ENCODE measurements at places on chromosomes 1 and 21.

DNA sequence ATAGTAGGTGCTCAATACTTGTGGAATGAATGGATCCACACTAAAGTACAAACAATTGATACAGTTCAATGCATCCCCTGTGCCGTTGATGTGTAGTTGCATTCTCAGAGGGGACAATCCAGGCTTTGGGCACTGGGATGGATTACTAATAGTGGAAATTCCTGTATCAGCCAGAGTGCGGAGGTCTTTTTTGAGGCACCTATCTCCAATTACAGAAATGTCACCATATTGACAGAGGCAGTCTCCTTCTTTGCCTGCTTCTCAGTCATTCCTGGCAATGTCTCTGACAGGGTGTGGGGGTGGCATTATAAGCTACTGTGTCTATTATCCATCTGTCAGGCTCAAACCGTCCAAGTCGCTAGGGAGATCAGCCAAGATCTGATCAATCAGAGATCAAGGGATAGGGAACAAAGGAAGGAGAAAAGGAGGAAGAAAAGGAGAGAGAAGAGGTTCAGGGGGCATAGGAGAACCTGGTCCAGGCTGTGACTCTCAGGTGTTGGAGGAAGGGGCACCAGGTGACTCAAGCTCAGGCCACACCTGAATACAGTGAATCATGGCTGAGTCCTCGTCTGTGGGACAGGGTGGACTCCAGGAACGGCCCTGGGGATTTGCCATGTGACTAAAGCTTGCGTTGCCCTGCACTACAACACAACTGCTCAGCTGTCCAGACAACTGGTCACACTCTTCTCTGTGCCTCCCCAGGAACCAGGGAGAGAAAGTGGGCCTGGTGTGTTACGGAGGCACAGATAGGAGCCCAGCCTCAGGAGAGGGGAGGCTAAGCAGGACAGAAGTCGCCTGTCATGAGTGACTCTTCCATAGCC lies 3.4 kb upstream of the LAMB3 start:
- no peak for DNase-seq

GRCh38 chr1:156086256-156086662 lies 4.0 kb upstream of the MEX3A start:
- DNase-seq = no peak

- DNase-seq = no peak
Observed at GRCh38 chr21:39397646-39398385, 47.8 kb downstream of the LCA5L start.

DNA sequence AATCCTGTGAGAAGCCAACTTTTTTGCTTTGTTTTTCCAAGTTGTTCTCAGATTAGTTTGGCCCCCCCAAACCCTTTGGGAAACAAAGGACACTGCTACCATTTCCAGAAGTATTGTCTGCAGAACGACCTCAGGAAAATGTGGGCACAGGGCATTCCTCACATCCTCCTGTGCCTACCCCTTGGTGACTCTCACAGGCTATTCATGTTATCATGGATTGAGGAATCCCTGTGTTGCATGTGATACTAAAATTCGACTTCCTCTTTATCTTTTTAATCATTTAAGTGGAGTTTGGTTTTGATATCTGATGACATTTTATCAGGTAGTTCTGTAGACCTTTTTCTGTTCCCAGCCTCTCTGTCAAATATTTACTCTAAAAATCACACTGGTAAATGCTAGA lies 184.5 kb downstream of the FASLG start:
- DNase-seq = no peak

- no peak for DNase-seq
Observed at GRCh38 chr21:33739701-33740100, 97.4 kb downstream of the ITSN1 start.

DNA sequence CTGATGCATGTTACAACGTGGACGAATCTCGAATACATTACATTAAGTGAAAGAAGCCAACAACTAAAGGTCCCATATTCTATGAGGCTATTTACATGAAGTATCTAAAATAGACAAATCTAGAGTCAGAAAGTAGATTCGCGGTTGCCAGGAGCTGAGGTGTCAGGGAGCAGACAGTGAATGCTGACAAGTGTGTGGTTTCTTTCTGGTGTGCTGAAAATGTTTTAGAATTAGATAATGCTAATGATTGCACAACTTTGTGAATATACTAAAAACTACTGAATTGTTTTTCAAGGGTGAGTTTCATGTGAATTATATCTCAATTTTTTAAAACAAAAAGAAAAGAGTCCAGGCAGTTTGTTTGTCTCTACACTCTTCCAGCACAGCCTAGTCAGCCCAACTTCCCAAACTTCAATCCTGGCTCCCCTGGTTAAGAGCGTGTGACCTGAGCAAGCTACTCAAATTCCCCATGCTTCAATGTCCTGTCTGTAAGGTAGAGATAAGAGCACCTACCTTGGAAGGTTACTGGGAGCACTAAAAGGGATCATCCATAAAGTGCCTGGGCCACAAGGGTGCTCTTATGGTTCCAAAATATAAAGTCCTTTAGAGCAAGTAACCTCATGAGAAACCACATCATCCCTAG lies 20.9 kb downstream of the HLCS start:
- no peak for DNase-seq

- DNase-seq = no peak
Observed at GRCh38 chr1:29121936-29122681, 1.6 kb downstream of the TMEM200B start.

DNA sequence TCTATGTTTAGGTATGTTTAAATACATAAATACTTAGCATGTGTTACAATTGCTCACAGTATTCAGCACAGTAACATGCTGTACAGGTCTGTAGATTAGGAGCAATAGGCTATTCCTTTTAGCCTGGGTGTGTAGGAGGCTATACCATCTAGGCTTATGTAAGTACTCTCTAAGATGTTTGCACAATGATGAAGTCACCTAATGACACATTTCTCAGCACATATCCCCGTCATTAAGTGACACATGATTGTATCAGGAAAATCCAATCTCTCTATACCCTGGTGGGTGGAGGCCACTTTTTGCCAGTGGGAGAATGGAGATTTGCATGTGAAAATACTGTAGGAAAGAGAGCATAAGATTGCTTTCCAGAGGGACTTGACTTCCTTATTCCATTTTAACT lies 5.5 kb upstream of the TEDDM1 start:
- no peak for DNase-seq

- peak; percentile 62 for DNase-seq
Observed at GRCh38 chr1:95041491-95042165, 31.1 kb downstream of the ALG14 start.

DNA sequence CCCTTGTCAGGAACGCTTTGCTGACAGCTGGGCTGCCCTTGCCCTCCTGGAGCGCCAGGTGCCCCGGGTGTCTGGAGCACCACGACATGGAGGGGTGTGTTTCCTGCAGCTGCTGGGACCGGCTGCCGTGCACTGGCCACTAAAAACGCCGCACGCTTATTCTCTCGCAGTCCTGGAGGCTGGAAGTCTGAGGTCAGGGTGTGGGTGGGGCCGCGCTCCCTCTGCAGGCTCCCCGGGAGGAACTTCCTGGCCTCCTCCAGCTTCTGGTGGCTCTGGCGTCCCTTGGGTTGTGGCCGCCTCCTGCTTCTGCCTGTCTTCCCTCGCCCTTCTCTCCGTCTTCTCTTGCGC lies 28.0 kb upstream of the PLCH2 start:
- no peak for DNase-seq

GRCh38 chr1:39178541-39179431 lies 25.7 kb upstream of the MACF1 start:
- no peak for DNase-seq

DNA sequence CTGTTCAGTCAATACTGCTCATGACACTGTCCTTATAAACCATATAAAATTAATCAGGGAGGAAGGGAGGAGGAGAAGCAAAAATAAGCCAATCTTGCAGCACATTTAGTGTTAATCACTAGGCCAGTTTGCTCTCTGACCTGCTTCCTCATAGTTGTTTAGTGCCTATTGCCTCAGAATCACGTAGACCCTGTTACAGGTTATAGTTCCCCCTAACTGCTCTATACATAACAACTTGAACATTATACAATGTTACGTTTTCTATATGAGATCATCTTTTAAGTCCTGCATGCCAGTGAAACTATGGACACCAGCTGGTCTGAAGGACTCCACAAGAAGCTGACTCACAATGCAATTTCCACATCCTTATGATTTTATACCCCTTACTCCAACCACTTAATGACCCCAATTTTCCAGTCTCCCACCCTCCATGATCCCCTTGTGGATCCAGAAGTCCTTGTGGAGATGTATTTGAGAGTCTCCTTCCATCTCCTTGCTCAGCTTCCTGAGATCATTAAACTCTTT lies 34.9 kb upstream of the TACSTD2 start:
- no peak for DNase-seq

- no peak for DNase-seq
Observed at GRCh38 chr1:100463791-100464424, 74.0 kb upstream of the GPR88 start.

GRCh38 chr21:45867671-45868081 lies 113.9 kb upstream of the COL6A1 start:
- no peak for DNase-seq

- DNase-seq = no peak
Observed at GRCh38 chr1:55445416-55445815, 230.3 kb upstream of the USP24 start.

DNA sequence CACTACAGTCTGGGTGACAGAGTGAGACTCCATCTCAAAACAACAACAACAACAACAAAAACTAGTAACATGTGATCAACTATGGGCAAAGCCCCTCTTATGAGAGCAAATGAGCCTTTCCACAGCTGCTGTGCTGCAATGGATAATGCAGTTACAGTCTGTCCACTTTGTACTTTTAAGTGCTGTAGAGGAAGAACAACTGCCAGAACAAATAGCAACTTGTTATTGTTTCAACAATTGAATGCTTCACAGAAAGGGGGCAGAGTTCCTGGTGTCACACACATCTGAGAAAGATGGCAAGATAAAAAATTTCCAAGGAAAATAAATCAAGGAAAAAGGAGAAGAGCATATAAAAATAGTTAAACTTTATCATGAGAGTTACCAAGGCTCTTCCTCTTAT lies 243.6 kb upstream of the DMRTA2 start:
- no peak for DNase-seq

GRCh38 chr1:246193537-246193936 lies 313.5 kb downstream of the SMYD3 start:
- no peak for DNase-seq

DNA sequence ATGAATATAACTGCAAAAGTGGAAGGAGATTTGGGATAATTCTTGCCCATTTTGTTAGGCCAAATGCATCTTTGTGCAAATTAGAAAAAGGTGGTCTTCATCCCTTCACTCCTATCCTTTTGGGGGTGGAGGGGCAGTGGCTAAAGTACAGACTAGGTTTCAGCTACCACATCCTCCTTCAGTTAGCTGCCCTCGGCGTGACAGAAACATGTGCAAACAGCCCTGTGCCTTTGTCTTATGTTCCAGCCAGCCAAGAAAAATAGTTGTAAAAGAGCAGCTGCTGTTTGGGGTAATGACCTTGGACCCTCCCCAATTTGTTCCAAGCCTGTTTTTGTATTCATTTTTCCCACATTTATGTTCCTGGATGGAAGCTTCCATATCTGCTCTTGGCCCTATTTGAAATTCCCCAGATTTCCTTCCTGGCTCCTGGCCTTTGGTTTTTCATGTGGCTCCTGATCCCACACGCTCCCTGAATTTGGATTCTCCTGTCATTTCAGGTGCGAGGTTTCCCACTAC lies 8.3 kb upstream of the LGALS8 start:
- no peak for DNase-seq

DNA sequence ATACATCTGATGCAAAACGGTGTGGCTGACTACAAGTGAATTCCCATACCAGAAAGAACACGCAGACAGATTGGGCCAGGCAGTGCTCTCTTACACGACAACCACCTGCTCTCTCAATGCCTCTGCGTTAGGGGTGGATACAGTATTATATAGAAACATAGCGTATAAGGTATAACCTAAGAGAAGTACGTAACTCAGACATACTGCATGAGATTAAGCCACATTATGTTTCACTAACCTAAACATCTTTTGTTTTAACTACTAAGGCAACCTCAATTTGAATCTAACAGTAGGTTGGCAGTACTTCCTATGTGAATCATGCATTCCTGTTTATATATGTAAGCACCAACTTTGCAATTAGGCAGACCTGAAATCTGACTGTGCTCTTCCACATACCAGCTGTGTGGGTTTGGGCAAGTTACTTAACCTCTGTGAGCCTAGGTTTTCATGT lies 58.1 kb upstream of the COA6 start:
- no peak for DNase-seq

GRCh38 chr1:78377356-78377928 lies 113.3 kb upstream of the PTGFR start:
- no peak for DNase-seq

GRCh38 chr21:32611471-32611997 lies 643 bp downstream of the CFAP298 start:
- DNase-seq = no peak

GRCh38 chr1:211574705-211575104 lies 4.3 kb downstream of the SLC30A1 start:
- no peak for DNase-seq

GRCh38 chr1:117112047-117112717 lies 9.4 kb downstream of the TRIM45 start:
- DNase-seq = no peak

GRCh38 chr1:7258589-7259135 lies 473.4 kb downstream of the CAMTA1 start:
- no peak for DNase-seq

DNA sequence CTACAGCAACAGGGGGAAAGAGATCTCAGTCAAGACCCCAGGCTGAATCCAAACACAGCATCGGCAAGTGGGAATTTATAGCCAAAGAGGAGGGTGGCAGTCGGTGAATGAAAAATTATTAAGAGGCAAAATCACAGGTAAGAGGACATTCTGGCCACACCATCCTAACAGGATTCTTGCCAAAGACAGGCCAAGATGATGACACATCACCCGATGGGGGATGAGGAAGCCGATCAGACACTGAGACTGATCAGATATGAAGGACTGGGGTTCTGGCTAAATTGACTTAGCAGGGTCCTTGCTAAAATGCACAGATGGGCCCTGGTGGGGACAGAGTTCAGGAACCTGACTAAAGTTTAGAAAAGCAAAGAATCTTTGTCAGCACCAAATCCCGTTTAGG lies 402.2 kb downstream of the SMYD3 start:
- no peak for DNase-seq

DNA sequence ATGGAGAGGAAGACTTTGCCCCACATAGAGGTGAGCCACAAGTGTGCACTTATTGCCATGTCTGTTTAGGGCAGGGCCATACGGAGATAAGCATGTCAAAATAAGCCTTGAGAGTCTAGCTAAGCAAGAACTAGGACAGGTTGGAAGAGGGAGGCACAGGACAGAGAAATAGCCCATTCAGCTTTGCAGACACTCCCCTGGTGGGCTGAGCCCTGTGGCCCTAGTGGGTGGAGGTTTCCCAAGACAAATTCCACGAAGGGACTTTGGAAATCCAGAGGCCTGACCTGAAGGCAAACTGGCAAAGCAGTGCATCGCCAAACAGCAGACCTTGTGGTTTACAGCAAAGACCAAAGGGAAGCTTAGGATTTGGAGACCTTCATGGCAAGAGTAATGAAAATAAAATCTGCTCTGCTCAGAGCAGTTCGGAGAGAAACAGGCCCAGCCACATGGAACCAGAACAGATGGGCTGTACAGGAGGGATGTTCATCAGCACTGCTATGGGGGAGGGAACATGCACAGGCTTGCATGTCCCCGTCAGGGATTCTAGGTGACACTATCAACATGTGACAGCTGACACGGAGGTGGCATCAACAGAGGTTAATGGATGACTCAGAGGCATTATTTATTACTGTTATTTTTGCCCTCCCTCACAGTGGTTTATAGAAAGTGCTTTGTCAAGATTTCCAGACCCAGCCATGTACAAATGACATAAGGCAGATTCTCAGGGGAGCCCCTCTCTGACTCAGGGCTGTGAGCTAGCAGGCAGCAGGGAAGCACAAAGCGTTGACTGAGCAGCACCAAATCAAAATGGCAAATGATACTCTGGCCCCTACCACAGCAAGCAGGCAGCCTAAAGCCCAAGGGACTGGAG lies 90.1 kb upstream of the IRF2BP2 start:
- DNase-seq = no peak
